ENCODE measurements at places on chromosomes 11 and 22. TPM values are rescaled to one million over a fixed set of nuclear protein-coding genes. Genes with fewer than 3 reads are reported as not detected.

XKR3 gene
- not detected for polyA plus RNA-seq

KCNA4 gene
- polyA plus RNA-seq, result 0.30 TPM

CRYBA4 gene
- polyA plus RNA-seq, result not detected

SMIM35 gene
- 0.05 TPM for polyA plus RNA-seq

SCARF2 gene
- 21.6 TPM for polyA plus RNA-seq

KCNJ5 gene
- 5.1 TPM for polyA plus RNA-seq

PYGM gene
- polyA plus RNA-seq, result 1.6 TPM

TSSK2 gene
- polyA plus RNA-seq, result not detected

GAL3ST1 gene
- polyA plus RNA-seq, result 24.9 TPM

MYBPC3 gene
- polyA plus RNA-seq, result 0.08 TPM

OSM gene
- 0.38 TPM for polyA plus RNA-seq

SGSM1 gene
- 2.6 TPM for polyA plus RNA-seq

MUC2 gene
- polyA plus RNA-seq, result 0.30 TPM

DDIAS gene
- polyA plus RNA-seq, result 6.5 TPM

OR51B5 gene
- 0.92 TPM for polyA plus RNA-seq

ATF4 gene
- 319 TPM for polyA plus RNA-seq

MYEOV gene
- polyA plus RNA-seq, result 4.7 TPM

MS4A3 gene
- 0.66 TPM for polyA plus RNA-seq

MAFF gene
- polyA plus RNA-seq, result 3.9 TPM

GRCh38 chr11:94895971-94896370, 77.4 kb downstream of the CWC15 start:
- DNase-seq, result no peak

DNA sequence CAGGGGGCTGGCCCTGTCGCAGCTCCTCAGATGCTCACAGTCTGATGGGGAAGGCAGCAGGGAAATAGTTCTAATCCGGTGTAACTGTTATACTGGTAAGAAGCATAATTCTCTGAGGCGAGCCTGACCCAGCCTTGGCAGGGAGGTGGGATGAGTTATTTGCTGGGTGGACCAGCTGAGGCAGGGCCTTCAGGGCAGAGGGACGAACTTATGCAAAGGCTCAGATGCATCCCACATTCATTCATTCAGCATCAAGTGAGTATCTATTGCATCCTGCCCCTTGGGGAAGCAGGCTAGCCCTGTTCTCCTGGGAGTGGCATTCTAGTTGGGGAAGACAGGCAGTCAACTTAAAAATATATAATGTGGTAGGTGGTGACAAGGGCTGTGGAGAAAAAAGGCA, 13.6 kb upstream of the SREBF2 start:
- DNase-seq, result no peak

GRCh38 chr11:93935826-93936225, 85.3 kb upstream of the HEPHL1 start:
- no peak for DNase-seq

DNA sequence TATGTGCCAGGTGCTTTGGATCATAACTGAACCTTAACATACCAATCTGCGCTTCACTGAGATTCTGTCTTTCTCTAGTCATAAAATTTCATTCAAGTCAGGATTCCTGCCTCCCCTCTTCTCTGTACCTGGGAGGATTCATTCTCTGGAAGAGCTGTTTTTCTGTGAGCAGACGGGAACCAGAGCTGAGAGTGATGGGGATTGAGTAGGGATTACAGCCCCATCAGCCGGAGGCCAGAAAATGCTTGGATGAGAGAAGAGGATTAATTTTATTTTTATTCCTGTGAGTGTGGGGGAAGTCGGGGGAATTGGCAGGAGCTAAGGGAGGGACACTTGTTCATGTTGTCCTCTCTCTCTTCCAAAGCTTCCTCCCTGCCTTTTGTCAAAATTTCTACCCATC, 4.7 kb downstream of the STX3 start:
- DNase-seq, result no peak

DNA sequence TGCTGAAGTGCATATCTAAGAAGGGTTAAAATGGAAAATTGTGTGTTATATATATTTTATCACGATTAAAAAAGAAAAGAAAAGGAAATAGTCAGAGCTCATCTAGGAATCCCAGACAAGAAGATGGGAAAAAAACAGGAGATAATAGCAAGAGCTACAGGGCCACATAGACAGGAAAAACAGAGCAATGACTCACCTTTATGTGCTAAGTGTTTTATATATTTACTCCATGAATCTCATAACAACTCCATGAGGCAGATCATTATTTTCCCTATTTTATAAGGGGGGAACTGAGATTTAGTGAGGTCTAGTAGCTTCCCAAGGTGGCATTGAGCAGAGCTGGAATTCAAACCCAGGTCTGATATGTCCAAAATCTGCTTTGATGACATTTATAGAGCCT, 18.1 kb upstream of the ELF5 start:
- DNase-seq, result no peak

DNA sequence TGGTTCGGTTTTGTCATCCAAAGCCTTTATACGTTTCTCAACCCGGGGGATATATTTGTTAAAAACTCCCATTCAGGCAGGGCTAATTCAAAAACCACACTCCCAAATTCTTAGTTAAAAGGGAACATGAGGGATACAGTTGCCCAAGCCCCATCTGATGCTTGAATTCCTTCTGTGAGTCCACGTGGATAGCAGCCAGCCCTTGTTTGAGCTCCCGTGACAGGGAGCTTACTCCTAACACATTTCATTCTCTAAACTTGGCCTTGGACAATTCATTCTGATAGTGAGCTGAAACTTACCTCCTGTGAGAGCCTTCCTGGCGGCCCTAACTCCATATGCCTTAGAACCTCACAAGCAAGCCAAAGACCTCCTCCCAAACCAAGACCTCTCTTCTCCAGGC, 357.5 kb downstream of the TENM4 start:
- no peak for DNase-seq

- DNase-seq, result no peak
These were observed 76.1 kb upstream of the RTL6 start for GRCh38 chr22:44574057-44574639.

DNA sequence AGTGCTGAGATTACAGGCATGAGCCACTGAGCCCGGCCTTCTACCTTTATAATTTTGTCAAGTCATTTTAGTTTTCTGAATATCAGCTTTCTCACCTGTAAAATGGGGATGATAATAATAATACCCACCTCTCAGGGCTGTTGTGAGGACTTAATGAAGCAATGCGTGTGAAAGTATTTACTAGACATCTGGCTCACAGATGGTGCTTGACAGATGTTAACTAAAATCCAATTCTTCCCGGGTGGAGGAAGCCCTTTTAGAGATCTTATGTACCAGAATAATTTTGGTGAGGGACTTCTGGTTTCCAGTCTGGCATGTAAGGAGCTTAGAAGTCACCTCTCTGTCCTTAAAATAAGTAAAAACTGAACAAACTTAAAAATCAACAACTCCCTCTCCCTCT, 43.7 kb upstream of the NUP160 start:
- no peak for DNase-seq

DNA sequence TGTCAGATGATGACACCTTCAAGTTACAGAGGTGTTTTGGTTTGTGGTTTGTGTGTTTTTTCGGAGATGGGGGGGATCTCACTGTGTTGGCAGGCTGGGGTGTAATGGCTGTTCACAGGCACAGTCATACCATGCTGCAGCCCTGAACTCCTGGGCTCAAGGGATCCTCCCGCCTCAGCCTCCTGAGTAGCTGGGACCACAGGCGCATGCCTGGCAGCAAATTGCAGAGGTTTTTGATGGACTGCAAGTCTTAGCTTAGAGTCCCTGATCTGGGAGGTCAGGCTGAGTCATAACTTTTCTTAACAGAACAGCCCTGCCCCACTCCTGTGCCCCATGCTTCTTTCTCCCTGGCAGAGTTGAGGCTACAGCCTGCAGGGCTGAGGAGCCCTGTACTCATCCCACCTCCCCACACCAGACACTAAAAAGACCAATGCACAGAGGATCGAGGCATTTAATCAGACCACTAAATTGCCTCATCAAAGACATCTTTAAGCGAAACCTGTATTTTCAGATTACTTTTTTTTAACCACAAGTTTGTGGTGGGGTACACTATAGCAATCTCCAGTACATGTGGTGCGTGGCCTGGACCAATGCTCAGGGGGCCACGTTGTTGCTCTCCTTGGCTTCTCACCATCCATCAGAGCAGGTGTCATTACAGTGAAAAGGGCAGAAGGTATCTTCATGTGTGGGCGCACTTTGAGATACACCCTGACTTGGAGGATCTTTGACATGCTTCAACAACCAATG, 17.1 kb upstream of the ADORA2A start:
- DNase-seq, result no peak

- DNase-seq, result no peak
These were observed 296.9 kb downstream of the BRD1 start for GRCh38 chr22:49530671-49531367.

DNA sequence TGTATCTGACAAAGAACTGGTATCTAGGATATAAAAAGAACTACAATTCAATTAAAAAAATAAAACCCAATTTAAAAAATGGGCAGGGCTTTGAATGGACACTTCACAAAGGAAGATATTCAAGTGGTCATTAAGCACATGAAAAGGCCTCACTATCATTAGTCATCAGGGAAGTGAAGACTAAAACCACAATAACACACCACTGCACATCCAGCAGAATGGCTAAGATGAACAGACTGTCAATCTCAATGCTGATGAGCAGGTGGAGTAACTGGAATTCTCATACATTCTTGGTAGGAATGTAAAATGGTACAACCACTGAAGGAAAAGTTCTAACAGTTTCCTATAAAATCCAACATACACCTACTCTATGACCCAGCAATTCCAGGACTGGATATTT, 8.9 kb downstream of the HPS4 start:
- no peak for DNase-seq

DNA sequence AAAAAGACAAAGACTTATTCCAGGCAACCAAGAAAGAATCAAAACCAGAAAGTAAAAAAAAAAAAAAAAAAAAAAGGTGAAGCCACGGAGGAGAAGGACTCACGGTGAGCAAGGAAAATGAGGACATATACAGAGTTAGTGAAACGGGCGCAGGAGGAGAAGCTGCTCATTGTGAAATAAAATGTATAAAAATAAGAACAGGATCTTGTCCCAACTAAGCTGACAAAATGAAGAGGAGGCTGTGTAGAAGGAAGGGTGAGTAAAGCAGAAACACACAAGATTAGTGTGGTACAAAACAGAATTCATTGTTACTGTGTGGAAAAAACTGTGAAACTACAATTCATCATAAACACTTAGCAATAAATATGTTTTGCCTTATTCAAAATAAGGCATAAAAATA, 7.6 kb downstream of the IL17REL start:
- no peak for DNase-seq

- DNase-seq, result no peak
These were observed 11.8 kb downstream of the TBC1D10A start for GRCh38 chr22:30314915-30315314.

DNA sequence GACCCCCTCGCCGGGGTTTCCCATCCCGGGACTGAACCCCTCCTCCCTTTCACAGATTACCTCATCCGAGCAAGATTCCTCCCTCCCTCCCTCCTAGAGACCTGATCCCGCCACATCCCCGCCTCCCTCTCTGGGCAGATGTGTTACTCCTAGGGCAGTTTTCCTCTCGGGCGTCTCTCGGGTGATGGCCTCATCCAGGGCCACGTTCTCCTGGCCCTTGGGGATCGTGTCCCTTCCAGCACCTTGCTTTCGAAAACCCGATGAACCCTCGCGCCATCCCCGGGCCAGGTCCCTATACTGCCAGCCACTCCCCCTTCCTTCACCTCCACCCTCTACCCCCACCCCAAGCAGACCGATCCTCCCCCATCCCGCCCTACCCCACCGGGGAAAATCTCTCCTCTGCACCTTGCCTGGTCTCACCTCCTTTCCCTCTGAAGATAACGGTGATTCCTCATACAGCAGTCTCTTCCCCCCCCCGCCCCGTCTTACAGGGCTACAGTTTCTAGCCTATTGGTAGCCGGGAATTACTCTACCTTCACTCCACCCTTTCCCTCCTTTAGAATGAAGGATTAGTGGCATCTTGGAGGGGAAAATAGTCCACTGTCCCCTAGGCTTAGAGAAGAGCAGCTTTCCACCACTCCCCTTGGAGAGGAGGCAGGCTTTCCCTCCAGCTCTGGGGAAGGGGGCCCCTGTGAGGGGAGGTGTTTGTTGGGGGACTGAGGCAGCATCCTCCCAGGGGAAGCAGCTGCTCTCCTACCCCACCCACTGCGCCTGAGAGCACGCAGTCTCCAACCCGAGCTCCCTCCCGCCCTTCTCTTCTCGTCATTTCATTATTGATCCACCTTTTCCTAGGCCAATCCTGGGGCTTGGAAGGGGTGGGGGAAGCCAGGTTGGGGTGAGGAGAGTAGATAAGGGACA, 1.2 kb downstream of the KMT2A start:
- DNase-seq, result no peak

DNA sequence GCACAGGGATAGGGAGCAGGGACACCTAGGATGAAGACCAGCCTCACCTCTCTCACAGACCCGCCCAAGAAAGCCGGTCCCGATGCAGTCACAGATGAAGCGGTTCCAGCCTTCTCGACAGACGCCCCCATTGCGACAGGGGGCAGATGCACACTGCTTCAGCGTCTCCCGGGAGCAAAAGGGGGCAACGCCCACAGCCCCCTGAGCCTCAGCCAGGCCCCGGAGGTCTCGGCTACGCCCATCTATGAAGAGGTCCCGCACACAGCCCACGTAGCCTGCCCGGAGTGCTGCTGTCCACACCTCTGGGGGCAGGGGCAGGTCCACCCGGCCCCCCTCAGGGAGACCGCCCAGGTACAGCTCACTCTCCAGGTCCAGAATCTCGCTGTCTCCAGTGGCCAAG, 62.3 kb downstream of the NRXN2 start:
- no peak for DNase-seq

- no peak for DNase-seq
These were observed 14.5 kb downstream of the SCGB1A1 start for GRCh38 chr11:62433141-62433903.

DNA sequence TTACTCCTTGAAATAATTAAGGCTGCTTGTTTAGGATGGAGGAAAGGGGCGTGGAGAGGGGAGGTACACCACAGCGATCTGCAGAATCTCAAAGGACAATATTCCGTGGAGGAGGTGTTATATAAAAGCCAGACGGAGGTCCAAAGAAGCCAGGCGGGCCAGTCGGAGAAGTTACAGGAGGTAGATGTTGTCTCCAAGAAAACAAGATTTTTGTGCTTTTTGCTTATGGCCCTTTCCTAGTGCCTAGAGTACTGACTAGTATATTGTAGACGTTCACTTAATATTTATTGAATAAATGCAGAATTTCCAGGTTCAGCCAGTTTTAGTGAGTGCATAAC, 761 bp downstream of the ZDHHC13 start:
- no peak for DNase-seq

GRCh38 chr11:14857621-14858020, 34.4 kb downstream of the CYP2R1 start:
- no peak for DNase-seq

DNA sequence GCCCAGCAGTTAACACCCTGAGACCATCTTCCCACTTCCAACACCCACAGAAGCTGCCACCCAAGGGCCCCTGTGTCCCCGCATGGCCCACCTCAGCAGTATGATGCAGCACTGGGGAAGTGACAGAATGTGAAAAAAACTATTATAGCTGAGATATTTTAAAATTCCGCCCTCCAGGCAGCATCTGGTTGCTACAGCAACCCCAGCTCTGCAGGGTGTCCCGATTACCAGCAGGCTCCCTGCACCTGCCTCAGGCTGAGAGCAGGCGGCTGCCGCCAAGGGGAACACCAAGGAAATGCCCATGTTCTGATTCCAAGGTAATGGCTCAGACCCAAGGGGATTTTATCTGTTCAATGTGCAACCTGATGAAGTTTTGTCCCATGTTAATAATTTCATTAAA, 10.5 kb upstream of the TMEM121B start:
- no peak for DNase-seq

- DNase-seq, result no peak
These were observed 50.1 kb upstream of the MUC15 start for GRCh38 chr11:26622181-26622580.

GRCh38 chr11:11923828-11924227, 82.1 kb downstream of the USP47 start:
- no peak for DNase-seq

GRCh38 chr11:23497040-23497439, 636.8 kb upstream of the CCDC179 start:
- no peak for DNase-seq
